ENCODE measurements at places on chromosomes 5 and 9. TPM values are rescaled to one million over a fixed set of nuclear protein-coding genes. Genes with fewer than 3 reads are reported as not detected.

GRCh38 chr5:86748538-86749105 is 130.9 kb downstream of the COX7C start:
- DNase-seq, result no peak

Gene N4BP3
- total RNA-seq, result 5.4 TPM

- DNase-seq, result no peak
Observed at GRCh38 chr5:166281433-166281832, 2010.0 kb upstream of the WWC1 start.

Gene ZBED3
- total RNA-seq, result 3.6 TPM
